ENCODE measurements at places on chromosomes 3 and 15.

DNA sequence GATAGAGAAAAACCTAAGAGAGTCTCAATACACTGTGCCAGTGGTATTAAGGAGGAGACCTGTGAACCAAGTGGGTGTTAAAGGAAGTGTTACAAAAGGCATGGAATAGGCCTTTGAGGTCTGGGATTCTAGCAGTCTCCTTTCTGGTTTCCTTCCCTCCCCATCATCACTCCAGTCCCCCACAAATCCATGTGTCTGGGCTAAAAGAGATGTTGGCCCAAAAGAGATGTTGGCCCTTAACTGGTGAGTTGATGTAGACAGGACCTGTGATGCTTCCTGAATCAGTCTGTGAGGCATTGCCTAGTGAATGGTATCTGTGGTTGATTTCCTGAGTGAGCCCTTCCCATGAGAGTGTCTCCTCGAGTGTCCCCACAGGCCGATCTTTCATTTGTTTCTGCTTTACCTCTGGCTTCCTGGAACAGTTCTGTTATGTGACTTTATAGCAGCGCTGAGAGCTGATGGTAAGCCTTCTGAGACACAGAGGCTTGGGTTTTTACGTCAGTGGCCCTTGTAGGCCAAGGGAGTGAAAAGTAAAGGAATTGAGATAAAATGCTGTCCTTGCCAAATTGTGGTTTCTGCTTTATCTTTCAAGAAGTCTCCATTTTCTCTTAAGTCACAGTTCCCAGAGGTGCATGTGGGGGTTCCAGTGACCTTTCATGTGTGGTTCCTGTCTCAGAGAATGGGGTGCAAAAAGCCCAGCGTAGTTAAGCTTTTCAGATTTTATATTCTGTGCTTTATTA, 87.8 kb downstream of the KLHL25 start:
- DNase-seq = no peak

- peak; percentile 30 for DNase-seq
Measured at GRCh38 chr3:67558426-67558825, 96.0 kb downstream of the SUCLG2 start.

GRCh38 chr3:52059781-52060180, 3.4 kb upstream of the DUSP7 start:
- DNase-seq = no peak

- peak; percentile 82 for DNase-seq
Measured at GRCh38 chr15:83436513-83437158, 10.5 kb upstream of the SH3GL3 start.

GRCh38 chr15:101500865-101501551, 11.5 kb upstream of the PCSK6 start:
- DNase-seq = no peak

DNA sequence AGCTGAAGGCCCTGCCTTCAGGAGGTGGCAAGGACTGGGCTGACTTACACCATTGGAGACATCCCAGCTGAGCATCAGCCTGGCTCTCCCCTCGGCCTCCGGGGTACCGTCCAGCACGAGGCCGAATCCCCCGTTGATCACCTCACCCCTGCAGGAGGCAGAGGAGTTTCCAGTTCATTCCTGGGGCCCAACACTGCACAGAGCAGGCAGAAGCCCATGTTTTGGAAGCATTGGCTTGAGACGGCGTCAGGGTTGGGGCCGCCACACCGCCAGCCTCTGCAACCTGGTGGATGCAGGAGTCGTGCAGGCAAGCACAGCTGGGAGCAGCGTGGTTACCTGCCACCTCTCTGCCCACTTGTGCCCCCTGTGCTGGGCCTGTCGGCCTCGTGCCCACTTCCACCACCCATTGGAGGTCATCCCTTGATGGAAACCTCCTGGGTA, 7.7 kb upstream of the ZXDC start:
- no peak for DNase-seq

GRCh38 chr3:53496984-53497383, 2.6 kb downstream of the CACNA1D start:
- no peak for DNase-seq

- DNase-seq = peak; percentile 14
Measured at GRCh38 chr3:46087871-46088270, 60.6 kb upstream of the XCR1 start.

- DNase-seq = peak; percentile 66
Measured at GRCh38 chr3:64687086-64687780, 567 bp downstream of the ADAMTS9 start.

DNA sequence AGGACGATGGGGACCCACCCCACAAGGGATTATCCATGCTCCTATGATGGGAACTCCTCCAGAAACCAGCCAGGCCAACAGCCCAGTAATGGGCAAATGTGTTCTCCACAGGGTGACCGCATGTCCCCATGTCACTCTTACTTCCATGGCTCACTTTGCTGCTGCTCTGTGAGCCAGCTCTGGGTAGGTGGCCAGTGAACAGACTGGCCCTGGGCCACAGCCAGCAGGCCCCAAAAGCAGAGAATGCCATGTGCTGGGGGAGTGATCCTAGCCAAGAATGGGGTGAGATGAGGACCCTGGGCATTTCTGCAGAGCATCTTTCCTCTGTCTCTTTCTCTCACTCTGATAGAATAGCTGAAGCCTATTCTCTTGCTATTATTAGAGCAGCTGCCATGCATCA, 391.4 kb downstream of the LRTM1 start:
- DNase-seq = no peak

GRCh38 chr3:150913133-150913922, 8.1 kb upstream of the MINDY4B start:
- peak; percentile 50 for DNase-seq

DNA sequence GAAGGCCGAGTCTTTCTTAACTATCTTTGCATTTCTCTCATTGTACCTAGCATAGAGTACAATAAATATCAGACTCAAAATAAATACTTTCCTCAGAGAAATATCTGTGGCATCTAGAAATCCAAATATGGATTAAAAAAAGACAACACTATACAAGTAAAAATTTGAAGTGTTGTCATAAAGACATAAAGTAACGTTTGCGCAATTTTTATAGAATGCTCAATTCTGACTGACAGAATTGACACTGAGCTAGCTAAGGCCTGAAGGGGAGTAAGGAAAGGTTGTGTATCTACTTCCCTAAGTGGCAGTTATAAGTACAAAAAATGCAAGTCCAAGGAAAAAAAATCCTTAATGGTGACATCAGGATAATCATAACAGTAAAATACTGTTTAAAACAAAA, 1.1 kb downstream of the SEC11A start:
- no peak for DNase-seq

DNA sequence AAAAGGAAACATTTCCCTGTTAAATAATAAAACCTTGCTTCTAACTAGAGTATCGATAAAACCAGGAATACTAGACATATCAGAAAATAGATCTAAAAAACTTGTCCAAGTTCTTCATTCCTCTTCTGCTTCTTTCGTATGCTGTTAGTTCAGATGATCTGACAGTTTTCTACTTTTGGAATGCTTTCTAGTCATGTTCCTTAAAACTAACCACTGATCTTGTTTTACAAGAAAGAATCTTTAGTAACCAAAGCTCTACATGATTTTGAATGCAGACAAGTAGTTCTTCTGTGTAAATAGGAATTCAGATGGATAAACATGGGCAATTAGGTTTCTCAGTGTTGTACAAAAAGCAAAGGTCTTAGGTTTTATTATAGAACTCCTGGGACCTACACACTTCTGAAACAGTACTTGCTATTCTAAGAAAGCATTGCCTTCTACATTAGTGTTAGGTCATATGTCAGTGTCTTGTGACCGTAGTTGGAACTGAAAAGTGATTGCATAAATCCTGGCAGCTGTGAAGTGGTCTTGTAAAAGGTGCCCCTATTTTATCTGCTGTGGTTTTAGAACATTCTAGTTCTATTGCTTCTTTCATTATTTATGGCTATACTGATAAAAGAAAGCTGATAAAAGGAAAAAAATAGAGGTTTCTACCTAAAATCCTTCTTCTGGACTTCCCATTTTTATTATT, 40.7 kb downstream of the SNRK start:
- no peak for DNase-seq

DNA sequence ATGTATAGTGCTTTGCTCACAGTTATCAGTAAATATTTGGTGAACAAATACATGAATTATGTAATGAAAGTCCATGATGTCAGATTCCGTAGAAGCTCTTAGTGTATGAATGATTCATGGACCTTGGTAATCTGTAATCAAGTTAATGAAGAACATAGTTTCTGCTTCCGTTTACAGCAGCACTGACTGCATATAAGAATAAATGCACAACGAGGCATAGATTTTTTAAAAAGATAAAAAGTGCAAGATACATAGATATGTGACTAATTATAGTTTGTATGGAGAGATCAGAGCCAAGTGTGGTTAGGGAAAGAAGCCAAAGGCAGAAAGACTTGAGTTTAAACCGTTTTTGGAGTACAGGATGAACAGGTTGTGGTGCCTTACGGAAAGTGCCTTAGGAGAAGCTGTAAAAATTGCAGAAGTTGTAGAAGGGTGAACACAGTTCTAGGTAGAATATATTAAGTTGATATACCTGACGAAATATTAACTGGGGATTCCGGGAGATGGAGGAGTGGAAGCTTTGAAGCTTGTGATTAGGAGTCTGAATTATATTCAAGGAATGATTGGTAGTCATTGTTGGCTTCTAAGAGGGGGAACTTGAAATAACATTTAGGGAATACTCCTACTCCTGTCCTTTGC, 293.1 kb downstream of the NLGN1 start:
- no peak for DNase-seq

DNA sequence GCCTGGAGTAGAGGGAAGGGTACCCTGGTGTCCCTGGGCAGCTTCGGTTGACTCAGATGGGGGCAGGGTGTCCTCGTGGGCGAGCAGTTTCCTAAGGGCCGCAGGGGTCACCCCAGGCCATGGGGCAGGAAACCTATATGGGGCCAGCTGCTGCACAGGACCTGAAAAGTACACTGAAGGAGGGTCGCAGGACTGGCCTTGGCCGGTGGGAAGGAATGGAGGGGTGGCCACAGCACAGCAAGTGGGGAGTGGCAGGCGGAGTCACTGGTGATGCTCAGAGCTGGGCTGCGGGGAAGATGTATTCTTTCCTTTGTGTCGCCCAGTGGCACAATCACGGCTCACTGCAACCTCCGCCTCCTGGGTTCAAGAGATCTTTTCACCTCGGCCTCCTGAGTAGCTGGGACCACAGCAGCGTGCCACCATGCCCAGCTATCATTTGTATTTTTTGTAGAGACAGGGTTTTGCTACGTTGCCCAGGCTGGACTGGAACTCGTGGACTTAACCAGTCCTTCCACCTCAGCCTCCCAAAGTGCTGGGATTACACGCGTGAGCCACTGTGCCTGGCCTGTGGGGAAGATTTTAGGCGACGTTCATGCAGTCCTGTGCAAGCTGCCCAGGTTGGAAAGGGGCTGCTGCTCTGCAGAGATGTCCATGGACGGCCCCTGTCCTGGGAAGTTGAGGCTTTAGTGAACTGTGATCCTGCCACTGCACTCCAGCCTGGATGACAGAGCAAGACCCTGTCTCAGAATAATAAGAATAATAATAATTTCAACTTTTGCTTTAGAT, 57.2 kb downstream of the EFCAB12 start:
- DNase-seq = no peak

DNA sequence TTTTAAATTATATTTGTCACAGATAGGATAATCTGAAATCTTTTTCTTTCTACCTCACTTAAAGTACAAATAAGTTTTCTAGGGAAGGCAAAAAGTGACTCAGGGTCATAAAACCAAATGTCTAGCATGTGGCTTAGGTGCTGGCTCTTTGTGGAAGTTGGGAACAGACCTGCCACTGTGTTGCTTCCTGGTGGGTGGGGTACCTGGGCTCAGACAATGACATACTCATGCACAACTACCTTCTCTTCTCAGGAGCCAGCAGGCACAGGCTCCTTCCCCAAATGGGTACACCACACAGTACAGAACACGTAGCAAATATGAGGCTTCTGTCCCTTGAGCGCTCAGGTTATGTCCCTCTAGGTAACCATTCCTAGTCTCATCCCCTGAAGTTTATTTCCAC, 40.1 kb upstream of the MUC13 start:
- no peak for DNase-seq

GRCh38 chr3:177552051-177552450, 354.8 kb upstream of the TBL1XR1 start:
- DNase-seq = no peak

GRCh38 chr15:94460624-94461023, 229.3 kb downstream of the MCTP2 start:
- DNase-seq = no peak

DNA sequence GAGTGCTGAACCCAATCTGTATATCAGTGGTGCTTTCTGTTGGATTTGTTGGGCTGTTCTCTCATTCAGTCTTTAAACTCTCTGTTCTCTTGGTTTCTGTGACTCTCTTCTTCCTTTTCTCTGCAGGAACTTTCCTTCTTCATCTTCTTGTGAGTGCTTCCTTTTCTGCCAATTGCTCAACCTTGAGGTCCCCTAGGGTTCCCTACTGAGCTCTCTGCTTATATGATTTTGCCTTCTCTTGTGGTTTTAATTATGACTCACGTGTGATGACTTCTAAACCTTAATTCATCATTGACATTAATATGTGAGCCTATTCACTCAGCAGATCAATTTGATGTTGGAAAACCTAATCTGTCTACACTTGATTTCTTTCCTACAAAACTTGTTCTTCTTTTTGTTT, 39.4 kb downstream of the MOBP start:
- no peak for DNase-seq

DNA sequence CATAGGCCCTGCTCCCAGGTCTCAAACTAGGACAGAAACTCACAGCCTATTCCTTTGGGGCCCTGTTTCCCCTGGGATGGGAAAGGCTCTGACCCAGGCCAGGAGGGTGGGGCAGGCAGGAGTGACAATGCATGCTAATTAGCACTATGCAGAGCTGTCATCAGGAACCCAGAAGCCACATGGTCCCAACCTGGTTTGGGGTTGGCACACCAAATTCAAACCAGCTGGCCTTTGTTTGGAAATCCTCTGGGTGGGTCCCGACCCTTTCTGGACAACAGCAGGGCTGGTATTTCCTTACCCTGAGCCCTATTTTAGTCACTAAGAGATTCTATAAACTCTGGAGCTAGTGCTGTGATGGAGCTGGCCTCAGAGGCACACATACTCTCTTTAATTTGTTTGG, 166.2 kb downstream of the LRTM1 start:
- DNase-seq = no peak

- DNase-seq = peak; percentile 88
Measured at GRCh38 chr3:45167011-45167911, 21.1 kb upstream of the CDCP1 start.

- no peak for DNase-seq
Measured at GRCh38 chr3:143170074-143170473, 50.5 kb downstream of the CHST2 start.

DNA sequence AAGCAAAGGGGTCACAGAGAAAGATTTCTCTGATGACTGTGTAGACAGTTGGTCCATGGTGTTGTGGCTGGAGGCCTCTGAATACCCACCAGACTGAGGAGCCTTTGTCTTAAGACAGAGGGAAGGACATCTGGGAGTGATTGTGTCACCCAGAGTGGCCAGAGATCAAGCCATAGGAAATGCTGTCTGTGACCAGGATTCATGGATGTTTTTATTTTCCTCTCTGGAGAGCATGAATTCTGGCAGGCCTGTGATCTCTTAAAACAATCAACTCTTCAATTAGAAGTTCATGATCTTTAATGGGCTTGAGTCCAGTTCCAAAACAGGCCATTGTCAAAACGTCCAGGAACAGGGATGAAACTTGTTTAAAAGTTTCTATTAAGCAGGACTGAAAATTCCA, 198.9 kb upstream of the CTDSPL start:
- DNase-seq = no peak

GRCh38 chr3:155001289-155002010, 78.7 kb upstream of the MME start:
- no peak for DNase-seq

All from eye (tissue), 1 donor.